ENCODE measurements at places on chromosomes 6 and 20.
A peak's percentile ranks its signal among the peaks of the same experiment; 100 is the strongest.

DNA sequence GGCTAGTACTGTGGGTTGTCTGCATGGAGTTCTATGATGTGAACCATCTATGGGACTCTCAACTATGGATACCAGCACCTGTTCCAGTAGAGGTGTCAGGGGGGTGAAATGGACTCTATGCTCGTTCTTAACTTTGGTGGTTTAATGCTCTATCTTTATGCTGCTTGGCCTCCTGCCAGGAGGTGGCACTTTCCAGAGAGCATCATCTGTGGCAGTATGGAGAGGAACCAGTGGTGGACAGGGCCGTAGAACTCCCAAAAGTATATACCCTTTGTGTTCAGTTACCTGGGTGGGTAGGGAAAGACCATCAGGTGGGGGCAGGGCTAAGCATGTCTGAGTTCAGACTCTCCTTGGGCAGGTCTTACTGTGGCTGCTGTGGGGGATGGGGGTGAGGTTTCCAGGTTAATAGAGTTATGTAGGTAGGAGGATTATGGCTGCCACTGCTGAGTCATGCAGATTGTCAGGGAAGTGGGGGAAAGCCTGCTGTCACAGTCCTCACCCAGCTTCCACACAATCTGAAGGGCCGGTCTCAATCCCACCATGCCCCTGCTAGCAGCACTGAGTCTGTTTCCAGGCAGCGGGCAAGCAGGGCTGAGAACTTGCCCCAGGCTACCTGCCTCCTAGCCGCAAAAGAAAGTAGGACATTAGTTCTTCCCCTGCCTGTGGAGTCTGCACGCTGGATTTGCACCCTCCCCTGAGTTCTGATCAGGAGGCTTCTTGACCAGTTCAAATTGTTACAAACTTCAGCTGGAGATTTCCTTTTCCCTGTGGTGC is 284.0 kb downstream of the KCNQ5 start:
- no peak for DNase-seq

DNA sequence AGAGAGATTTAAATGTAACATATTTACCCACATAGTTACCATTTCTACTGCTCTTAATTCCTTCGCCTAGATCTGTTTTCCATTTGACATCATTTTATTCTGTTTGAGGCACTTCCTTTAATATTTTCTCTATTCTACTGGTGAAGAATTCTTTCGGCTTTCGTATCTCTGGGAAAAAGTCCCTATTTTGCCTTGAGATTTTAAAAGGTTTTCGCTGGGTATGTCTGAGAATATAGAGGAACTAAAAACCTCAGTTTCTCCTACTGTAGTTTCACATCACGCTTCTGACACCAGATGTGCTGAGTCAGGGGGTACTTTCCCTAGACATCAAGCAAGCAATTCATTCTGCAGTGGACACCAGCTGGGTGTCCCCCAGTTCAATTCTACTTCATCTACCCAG is 61.7 kb downstream of the E2F3 start:
- no peak for DNase-seq

GRCh38 chr6:111150577-111150976 is 63.3 kb downstream of the SLC16A10 start:
- DNase-seq = no peak

DNA sequence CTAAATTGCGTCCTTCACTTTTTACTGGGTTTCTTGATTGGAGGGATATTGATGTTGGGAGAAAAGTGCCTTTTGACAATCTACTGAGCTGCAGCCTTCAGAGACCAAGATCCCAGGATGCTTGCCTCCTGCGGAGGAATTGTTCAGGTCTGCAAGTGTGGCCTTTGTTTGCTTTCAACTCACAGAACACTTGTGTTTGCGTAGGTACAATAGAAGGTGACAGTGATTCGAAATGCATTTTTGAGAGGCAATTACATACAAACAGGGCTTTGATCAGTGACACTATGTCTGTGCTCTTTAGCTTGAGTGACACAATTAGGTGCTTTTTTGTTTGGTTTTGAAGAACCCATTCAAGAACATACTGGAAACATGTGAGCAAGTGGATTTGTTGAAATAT is 600.6 kb downstream of the QKI start:
- peak; percentile 39 for DNase-seq

DNA sequence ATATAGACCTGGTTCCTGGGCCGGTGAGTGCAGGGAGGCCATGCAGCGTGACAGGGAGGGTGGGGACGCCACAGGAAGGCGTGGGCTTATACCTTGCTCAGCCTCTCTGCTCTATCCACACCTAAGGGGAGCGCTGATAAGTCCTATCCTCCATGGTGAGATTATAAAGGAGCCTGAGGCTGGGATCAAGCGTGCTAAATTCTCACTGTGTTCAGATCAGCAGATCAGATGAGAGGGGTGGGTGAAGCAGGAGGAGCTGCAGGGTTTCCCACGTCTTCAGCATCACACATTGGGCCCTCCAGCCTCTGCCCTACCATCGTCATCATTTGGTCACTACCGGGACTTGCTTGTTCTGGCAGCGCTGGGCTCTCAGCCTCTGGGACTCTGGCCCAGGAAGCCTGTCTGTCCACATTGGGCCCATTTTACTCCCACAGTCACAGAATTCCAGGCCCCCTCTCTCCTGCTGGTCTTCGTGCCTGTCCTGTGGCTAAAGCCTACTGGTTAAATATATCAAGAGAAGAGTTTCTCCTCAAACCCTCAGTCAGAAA is 29.1 kb upstream of the PDE10A start:
- no peak for DNase-seq

DNA sequence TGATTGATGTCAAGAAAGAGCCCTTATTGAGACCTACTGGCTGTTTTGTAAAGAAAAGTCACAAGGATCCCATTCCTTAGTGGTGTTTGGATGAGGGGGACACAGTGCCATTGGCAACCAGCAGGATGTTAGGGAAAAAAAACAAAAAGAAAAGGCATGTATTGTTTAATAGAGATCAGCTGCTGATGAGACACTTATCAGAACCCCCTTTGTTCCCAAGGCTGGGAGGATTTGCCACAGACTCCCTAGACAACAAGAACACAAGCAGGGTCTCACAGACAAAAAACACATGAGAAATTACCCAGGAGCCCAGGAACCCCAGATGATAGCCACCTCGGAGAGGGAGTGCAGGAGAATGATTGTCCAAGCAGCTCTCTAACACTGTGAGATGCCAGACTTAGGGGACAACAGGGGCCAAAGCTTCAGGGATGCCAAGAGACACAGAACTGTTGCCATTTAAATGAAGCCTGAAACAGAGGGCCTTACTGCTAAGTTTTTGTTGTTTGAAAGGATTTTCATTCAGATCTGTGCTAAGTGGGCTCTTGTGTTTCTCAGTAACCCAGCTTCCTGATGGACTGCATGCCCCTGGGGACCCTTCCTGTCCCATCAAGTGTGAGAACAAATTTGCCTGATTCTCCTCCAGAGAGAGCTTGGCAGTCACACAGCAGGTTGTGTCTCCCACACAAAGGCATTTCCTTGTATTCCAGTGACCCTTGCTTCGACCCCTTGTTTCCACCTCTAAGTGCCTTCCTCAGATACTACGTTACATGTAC is 48.7 kb upstream of the HEY2 start:
- DNase-seq = no peak

DNA sequence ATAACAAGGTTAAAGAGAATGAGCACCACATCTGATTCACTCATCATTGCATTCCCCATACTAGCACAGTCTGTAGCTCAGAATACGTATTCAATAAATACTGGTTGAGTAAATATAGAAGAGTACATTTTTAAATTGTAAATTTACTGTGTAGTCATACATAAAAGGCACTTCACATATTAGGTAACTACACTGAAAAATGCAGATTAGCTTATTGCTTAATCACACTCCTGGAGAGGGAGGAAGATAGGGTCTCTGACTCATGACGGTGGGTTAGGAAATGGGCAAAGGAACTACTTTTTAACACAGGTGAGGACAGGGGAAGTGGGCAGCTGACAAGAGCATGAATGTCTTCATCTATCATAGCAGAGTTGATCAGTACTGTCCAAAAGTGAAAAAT is 133.2 kb downstream of the TBC1D32 start:
- DNase-seq = no peak

- DNase-seq = no peak
Measured at GRCh38 chr6:35236223-35236622, 22.5 kb downstream of the SCUBE3 start.

- DNase-seq = no peak
Measured at GRCh38 chr20:15616626-15617025, 956.6 kb downstream of the KIF16B start.

Data from iPS-NIHi11 (cell line).